Astrocyte (in vitro differentiated cells and primary cell): ENCODE measurements at places on chromosomes 7 and 10.

DNA sequence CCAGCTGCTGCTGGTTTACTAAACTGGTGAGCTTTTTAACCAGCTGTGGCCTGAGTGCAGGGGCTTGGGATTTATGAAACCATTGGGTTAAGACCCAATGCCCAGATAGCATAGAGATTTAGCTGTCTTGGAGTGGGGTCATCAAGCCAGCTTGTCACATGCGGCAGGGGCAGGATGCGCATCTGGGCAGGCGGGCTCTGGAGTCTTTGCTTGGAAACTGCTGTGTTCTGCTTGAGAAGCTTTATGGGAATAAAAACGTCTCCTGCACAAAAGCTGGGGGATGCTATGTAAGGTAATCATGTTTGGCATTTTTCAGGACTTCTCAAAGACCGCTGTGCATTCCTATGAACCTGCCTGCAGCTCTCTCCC is 136.3 kb downstream of the MAPK8 start:
- DNase-seq: no peak

DNA sequence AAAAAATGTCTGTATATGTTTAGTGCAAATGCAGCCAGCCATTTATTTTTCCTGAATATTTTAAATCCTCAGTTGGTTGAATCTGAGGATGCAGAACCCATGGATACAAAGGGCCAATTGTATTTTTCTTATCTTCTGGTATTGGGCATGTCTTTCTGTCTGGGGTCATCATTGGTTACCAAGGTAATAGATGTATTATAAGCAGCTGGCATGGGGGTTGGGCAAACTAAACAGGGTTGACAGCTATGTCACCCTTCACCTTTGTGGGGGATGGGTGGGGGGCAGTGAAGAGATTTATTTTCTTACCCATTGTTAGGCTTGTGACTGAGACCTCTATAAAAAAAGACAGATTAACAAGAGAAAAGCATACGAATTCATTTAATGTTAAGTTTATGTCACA is 38.8 kb downstream of the CDHR3 start:
- DNase-seq: no peak

DNA sequence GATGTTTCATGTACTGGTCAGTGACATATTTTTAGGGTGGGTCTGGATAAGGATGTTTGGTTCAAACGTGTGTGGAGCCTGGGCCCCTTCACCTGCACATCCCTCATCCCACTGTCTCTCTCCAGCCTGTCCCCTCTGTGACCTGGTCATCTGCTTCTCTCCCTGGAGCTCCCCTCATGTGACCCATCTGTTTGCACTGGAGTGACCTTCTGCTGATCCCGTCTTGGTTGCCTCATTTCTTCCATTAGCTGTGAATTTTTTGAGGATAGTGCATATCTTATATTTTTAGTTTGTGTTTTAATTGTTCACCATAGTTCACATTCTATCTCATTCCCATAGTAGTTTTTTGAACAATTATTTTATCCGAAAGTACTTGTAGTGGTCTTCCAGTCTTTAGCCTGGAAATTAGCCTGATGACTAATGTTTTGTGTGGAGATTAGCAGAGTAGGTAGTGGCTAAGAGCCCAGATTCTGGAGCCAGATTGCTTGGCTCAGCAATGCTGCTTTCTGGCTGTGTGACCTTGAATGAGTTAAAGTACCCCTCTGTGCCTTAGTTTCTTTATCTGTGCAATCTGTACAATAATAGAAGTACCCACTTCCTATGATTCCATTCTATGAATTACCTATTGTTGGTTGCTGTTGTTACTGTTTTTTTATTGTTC is 224.5 kb downstream of the LRMDA start:
- DNase-seq: peak; percentile 86

DNA sequence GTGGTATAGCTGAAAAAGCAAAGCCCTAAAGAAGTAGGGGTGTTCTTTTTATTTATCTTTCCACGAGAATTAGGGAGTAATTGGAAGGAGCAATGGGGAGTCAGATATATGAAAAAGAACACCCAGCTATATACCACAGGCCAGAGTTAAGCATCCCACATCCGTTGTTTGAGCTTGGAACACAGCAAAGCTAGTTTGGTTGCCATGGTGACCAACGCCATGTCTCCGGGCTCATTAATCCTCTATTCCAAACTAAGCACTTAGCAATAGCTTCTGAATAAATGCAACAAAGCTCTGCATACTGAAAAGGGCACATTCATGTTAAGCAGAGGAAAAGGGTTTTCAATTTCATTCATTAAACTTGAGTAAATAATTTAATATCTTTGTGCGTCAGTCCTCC is 23.5 kb downstream of the ASB4 start:
- peak; percentile 76 for DNase-seq

DNA sequence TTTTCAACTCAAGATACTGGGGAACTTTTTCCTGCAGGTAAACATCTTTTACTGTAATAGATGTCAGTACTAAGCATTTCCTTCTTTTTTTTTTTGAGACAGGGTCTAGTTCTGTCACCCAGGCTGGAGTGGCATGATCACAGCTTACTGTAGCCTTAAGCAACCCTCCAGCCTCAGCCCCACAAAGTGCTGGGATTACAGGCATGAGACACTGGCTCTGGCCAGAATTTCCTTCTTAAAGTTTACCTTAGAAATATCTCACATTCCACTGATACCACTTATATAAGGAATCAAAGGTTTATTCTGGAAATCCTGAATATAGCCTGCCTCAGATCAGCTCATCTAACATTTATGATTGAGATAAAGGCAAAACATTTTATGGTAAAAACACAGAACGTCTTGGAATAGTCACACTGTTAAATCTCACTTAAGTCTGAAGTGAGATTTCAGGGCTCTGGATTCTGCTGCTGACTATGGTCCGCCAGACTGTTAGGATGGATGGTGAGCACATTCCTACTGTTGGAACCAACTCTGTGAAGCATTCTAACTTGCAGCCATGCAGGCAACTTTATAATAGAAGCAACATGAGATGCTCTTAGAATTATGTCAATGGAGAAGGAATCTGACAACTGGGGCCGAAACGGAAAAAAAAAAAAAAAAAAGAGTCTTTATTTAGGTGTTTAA is 151.9 kb downstream of the ZMYND11 start:
- peak; percentile 53 for DNase-seq
